Neural progenitor cell (in vitro differentiated cells): ENCODE measurements at places on chromosomes 7 and 10. TPM values are rescaled to one million over a fixed set of nuclear protein-coding genes. Genes with fewer than 3 reads are reported as not detected.

DNA sequence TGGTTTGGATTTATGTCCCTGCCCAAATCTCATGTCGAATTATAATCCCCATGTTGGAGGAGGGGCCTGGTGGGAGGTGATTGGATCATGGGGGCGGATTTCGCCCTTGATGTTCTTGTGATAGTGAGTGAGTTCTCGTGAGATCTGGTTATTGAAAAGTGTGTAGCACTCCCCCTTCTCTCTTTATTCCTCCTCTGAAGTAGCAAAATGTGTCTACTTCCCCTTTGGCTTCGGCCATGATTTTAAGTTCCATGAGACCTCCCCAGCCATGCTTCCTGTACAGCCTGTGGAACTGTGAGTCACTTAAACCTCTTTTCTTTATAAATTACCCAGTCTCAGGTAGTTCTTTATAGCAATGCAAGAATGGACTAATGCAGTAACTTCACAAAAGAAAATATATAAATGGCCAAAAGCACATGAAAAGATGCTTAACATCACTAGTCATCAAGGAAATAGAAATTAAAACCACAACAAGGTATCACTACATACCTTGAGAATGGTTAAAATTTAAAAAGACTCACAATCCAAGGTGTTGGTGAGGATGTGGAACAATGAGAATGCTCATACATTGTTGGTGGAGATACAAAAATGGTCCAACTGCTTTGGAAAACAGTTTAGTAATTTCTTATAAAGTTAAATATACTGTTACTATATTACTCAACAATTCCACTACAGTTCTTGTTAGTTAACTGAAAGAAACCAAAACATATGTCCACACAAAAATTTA is 218.7 kb downstream of the SNX10 start:
- no peaks in the 10 kb centered on the region for H3K36me3 ChIP-seq
- H3K4me1 ChIP-seq, result peaks cover 14% of the 10 kb centered on the region
- DNase-seq, result no peak
- H3K4me3 ChIP-seq, result no peak overlapping the region
- H3K27me3 ChIP-seq, result no peaks in the 10 kb centered on the region

GRCh38 chr7:73774923-73775322 is 4.9 kb upstream of the CLDN3 start:
- H3K36me3 ChIP-seq, result no peaks in the 10 kb centered on the region
- H3K27ac ChIP-seq, result no peak overlapping the region
- H3K4me3 ChIP-seq, result no peak overlapping the region
- H3K4me1 ChIP-seq, result peaks cover 2% of the 10 kb centered on the region
- no peak for DNase-seq

GRCh38 chr7:119748991-119749390 is 524.0 kb upstream of the KCND2 start:
- no peaks in the 10 kb centered on the region for H3K36me3 ChIP-seq
- H3K4me3 ChIP-seq, result no peak overlapping the region
- H3K27ac ChIP-seq, result no peak overlapping the region
- no peaks in the 10 kb centered on the region for H3K4me1 ChIP-seq
- no peaks in the 10 kb centered on the region for H3K27me3 ChIP-seq
- DNase-seq, result no peak

- no peak overlapping the region for H3K27ac ChIP-seq
- no peak for DNase-seq
- no peaks in the 10 kb centered on the region for H3K4me1 ChIP-seq
Measured at GRCh38 chr10:725786-726185, 36.3 kb upstream of the DIP2C start.

DNA sequence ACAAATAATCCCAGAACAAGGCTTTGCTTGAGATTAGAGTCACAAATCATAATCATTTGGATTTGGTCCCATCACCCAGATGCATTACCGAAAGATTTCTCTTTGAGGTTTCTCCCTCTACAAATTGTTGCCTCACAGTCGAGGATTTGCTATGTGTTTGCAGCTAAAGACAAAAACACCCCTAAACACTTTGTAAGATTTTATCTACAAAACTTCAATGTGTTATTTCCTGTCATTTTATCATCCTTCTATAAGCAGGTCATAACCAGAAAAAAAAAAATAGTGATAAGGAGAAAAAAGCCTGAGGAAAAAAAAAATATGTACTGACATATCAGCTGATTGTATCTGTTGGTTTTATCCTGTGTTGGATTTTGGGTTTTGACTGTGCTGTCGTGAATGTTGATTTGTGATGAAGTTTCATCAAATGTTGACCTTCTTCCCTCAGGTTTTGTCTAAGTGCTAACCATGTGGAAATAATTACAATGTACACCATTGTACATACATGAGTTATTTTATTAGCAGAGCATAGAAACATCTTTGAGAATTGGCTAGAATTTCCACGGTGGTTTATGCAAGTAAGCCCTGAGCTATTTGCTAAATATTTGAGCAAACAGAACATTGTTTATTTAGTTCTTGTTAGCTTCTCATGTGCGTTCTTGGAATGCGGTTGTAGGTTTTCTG is 274.4 kb downstream of the NEBL start:
- no peak overlapping the region for H3K4me3 ChIP-seq
- no peak for DNase-seq
- H3K36me3 ChIP-seq, result no peaks in the 10 kb centered on the region
- H3K27ac ChIP-seq, result no peak overlapping the region
- H3K4me1 ChIP-seq, result no peaks in the 10 kb centered on the region

The ATOH7 gene
- 0.93 TPM in 1 of 2 replicates, not detected in the other for total RNA-seq

The KIAA1549 gene
- total RNA-seq, result 4.8 and 9.1 TPM in 2 replicates
